ENCODE measurements at places on chromosomes 13 and 19.

DNA sequence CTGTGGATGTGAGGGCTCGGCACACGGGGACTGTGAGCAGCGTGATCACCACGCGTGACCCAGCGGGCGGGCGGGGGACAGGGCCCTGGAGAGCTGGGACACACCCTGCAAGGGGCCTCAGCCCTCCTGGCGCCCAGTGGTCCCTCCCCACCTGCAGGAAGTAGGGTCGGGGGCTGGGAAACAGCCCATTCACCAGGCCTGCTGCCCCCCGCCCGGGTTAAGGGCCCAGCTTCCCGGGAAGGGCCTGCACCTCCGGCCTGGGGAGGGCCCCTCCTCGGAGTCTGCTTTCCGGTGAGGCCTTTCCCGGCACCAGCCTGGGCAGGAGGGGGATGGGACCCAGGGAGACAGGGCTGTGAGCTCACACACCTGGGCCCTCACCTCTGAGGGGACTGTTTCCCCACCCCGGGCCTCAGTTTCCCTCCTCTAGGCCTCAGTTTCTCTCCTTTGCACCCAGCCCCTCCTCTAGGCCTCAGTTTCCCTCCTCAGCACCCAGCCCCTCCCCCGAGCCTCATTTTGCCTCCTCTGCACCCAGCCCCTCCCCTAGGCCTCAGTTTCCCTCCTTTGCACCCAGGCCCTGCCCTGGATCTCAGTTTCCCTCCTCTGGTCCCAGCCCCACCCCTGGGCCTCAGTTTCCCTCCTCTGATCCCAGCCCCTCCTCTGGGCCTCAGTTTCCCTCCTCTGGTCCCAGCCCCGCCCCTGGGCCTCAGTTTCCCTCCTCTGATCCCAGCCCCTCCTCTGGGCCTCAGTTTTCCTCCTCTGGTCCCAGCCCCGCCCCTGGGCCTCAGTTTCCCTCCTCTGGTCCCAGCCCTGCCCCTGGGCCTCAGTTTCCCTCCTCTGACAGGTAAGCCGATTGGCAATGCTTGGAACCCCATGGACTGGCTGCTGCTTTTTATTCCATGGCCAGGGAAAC, 1.9 kb upstream of the MADCAM1 start:
- no peak for DNase-seq

DNA sequence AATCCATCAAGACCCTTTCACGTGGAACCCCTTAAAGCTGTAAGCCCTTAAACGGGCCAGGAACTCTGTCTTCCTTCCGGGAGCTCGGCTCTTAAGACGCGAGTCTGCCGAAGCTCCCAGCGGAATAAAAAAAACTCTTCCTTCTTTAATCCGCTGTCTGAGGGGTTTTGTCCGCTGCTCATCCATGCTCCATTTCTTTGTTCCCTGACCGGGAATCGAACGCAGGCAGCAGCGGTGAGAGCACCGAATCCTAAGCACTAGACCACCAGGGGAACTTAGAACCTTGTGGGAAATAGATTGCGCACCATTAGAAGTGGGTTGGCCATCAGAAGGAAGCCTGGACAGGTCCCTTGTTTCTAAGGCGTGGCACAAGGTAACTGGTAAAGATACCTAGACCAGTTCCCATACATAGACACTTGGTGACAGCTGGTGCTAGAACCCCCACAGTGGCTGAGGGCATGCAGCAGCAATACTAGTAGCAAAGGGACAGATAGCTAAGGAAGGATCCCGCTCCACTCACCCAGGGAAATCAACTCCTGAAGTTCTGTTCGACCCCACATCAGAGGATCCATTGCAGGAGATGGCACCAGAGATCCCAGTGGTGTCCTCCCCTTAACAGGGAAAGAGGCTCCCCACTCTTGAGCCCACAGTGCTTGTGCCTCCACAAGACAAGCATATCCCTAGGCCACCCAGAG, 1.5 kb upstream of the RGCC start:
- DNase-seq: no peak

DNA sequence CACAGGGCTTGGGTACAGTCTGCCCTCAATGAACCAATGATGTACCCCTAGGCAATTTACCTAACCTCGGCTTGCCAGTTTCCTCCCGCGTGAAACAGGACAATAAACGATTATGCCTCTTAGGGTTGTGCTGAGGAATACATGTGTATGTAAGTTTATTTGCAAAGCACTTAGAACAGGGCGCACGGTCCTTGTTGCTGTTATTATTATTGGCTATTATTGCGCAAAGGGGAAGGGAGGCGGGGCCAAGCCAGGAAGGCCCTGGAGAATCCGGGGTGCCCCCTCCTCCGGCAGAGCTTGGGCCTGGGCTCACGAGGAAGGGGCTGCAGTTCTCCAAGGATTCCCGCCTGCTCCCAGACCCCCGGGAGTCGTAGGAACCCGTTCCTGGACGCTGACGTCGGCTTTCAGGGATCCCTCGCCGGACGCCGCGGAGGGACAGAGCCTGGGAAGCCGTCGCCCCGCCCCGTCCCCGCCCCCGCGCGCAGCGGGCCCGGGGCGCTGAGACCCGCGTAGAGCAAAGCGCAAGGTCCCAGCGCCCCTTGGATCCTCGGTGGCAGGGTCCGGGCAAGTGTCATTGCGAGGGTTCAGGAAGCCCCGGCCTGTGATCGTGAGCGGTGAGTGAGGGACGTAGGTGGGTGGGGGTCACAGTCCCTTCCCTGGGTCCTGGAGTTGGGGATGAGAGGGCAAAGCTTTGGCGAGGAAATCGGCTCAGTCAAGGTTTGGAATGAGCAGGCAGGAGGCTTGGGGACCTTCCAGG, at the start of gene TMEM91:
TMEM91 (plus strand) TSS at position 293 of the 757 bp plus-strand sequence. CDS start 1,777 bp downstream, outside the sequence.
- no peak for DNase-seq

GRCh38 chr13:26694609-26695359, 65.8 kb downstream of the GPR12 start:
- no peak for DNase-seq

DNA sequence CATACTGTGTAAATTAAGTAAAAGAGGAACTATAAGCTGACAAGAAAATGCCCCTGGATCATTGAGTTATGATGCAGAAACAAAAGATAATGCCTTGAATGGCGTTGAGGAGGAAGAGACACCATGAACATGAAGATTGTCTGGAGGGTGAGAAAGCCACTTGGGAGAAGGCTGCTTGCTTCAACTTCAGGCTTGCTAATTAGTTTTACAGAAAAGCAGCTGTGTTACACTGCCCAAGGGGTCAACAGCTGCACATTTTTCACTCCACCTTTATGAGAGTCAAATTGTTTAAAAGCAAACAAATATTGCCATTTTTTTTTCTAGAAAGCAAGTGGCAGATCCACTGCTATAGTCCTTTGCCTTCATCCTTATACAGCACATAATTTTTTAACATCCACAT, 35.5 kb upstream of the KLF12 start:
- DNase-seq: no peak

DNA sequence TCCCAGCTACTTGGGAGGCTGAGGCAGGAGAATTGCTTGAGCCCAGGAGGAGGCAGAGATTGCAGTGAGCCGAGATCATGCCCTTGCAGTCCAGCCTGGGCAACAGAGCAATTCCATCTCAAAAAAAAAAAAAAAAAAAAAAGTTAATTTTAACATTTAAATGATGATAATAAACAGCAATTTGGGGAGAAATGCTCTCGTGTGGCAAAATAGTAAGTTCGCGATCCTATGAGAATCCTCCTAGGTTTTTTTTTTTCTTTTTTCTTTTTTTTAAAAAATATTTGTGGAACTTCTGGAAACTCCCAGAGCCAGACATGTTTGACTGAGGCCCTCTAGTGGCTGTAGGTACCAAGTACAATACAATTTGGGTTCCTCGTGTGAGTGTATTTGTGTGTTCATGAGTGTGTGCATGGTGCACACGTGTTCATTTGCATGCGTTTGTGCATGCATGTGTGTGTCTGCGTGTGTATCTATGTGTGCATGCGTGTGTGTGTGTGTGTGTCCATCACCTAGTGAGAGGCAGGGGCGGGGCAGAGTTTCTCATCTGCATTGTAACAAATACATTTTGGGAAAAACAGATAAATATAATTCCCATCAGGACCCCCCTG, 31.2 kb downstream of the TMPRSS9 start:
- DNase-seq: peak; percentile 84

DNA sequence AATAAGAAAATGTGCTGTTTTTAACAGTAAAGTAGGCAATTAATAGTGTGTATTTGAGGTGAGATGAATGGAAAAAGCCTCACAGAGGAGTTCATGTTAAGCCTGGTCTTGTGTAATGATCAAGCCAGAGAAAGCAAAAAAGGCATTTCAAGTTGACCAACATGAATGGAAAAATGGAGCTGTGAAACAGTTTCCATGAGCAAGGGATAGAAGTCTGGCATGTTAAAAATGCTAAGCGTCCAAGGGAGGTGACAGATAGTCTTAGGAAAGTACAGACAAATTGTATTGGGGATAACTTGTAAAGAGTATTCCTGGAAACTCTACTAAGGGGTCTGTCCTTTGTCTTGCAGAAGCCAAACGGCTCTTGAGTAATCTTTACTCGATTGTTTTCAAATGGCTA, 506.8 kb upstream of the ATXN8OS start:
- no peak for DNase-seq

GRCh38 chr13:43195112-43195511, 171.7 kb downstream of the DNAJC15 start:
- no peak for DNase-seq

Data from inflammatory macrophage treated with lipopolysaccharide for 1 hour (primary cell).